Calu3 (cell line): ENCODE measurements at places on chromosomes 1 and 21. TPM values are rescaled to one million over a fixed set of nuclear protein-coding genes. Genes with fewer than 3 reads are reported as not detected.
A peak's percentile ranks its signal among the peaks of the same experiment; 100 is the strongest.

DNA sequence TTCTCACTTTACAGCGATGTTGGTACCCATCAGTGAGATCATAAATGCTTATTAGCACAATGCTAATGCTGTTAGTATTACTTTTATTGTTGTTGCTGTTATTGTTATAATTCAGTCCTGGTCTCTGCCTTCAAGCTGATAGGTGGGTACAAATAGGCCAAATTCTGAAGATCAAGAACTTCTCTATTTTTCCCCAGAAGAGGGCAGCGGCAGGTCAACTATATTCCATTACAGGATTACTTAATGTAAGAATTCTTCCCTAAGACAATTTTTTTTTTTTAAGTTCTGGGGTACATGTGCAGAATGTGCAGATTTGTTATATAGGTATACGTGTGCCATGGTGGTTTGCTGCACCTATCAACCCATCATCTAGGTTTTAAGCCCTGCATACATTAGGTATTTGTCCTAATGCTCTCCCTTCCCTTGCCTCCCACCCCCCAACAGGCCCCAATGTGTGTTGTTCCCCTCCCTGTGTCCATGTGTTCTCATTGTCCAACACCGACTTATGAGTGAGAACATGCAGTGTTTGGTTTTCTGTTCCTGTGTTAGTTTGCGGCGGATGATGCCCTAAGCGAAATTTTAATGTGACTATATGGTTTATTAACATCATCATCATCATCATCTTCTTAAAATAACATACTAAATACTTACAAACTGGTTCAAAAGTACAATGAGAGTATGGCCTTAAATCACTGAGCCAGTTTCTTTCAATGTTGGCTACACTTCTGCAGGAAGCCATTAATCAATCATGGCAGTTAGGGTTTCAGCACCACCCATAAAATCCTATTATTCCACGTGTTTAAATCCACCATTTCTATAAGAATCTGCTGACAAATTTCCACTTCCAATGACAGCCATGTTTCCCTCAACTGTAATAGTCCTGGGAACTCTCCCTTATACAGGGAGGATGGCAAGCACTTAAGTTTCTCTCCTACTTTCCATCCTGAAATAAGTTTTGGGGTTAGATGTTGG is 19.2 kb downstream of the SLC19A2 start:
- H3K4me3 ChIP-seq: no peak overlapping the region
- DNase-seq: peak; percentile 56
- peaks cover 2% of the 10 kb centered on the region for H3K4me1 ChIP-seq
- H3K27me3 ChIP-seq: no peaks in the 10 kb centered on the region
- H3K27ac ChIP-seq: no peak overlapping the region

The ANGPTL1 gene
- 0.35 and 0.59 TPM in 2 replicates for total RNA-seq

DNA sequence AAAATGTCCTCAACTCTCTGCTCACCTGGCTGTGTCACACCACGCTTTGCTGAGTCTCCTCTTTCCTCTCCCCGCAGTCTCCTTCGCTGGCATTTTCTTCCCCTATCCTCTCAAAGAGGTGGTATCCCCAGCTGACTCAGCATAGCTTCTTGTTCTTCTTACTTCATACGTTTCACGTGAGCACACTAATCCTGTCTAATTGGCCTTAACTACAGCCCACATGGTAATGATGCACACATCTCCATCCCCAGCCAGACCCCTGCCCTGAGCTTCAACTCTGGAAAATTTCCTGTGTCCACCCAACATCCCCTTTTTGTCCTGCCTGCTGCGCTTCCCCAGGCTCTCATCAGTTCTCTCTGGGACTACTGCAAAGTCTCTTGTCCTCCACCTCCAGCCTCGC is 169.8 kb downstream of the TTLL7 start:
- H3K27ac ChIP-seq: no peak overlapping the region
- no peaks in the 10 kb centered on the region for H3K4me1 ChIP-seq
- DNase-seq: no peak
- H3K4me3 ChIP-seq: no peak overlapping the region

DNA sequence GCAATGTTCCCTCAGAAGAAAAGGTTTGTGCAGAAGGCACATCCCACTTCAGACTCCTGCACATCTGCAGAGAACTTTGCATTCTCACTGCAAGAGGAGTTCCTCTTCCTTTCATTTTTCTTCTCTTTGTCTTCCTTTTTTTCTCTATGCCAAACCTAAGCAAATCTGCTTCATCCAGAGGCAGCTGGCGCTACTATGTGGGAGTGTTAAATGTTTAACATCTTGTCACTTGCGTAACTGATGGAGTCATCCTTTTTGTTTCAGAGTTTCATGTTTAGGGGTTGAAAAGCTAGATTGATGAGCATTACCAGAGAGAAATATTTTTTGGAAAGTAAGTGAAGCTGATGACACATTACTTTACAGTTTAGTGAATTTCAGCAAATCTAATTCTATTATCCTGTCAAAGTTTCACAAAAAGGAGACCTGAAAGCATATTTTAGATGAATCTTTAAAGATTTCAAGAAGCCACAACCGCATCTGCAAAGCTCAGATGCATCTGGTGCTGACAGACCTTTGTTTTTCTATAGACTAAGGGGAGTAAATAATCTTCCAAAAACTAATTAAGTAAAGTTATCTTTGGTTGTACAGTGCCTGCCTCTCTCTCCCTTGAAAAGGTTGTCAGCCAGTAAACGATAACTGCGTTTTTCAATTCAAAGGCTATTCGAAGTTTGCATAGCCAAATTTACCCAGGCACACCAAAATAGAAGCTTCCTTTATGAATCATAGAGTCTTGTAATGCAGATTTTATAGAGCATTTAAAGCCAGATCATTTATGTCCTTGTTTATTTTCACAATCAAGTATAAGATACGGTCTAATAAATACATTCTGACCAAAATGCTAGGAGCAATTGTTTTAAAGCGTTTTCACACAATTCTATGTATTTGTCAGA is 1.2 kb upstream of the LRRC53 start:
- no peak overlapping the region for H3K4me3 ChIP-seq
- no peaks in the 10 kb centered on the region for H3K36me3 ChIP-seq
- H3K27me3 ChIP-seq: no peaks in the 10 kb centered on the region

- no peak overlapping the region for H3K4me3 ChIP-seq
- DNase-seq: no peak
- no peak overlapping the region for H3K27ac ChIP-seq
- H3K4me1 ChIP-seq: no peaks in the 10 kb centered on the region
These were observed 7.6 kb upstream of the IFNAR1 start for GRCh38 chr21:33317145-33317544.

DNA sequence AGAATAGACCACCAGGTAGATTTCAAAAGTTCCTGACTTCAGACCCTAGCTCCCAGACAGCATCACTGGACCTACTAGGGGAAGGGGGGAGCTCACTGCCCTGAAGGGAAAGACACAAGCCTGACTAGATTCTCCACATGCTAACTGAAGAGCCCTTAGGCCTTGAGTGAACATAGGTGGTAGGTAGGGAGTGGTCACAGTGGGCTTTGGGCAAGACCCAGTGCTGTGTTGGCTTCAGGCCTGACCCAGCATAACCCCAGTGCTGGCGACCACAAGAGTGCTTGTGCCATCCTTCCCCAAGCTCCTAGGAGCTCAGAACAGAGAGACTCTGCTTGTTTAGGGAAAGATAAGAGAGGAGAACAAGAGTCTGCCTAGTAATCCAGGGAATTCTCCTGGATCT is 51.1 kb upstream of the ACADM start:
- H3K4me1 ChIP-seq: no peaks in the 10 kb centered on the region
- H3K27me3 ChIP-seq: no peaks in the 10 kb centered on the region
- no peak overlapping the region for H3K27ac ChIP-seq
- no peaks in the 10 kb centered on the region for H3K36me3 ChIP-seq
- DNase-seq: no peak

The TDRD10 gene
- not detected in 2 replicates for total RNA-seq

DNA sequence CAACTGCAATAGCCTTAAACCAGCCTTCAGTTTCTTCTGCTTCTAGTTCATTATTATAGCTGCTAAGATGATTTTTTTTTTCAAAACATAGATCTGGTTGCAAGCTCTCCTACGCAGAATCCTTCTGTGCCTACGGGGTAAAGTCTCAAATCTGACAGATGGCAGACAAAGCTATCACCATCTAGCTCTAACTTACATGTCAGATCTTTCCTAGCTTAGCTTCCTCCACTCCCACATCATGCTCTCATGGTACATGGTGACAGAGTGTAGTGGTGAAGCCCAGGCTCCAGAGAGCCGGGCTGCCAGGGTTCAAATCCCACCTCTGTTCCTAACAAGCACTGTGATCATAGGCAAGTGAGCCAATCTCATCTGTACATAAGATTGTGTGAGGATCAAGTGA is 24.2 kb upstream of the GUCA2B start:
- H3K27me3 ChIP-seq: peaks cover 57% of the 10 kb centered on the region
- no peak for DNase-seq
- no peaks in the 10 kb centered on the region for H3K36me3 ChIP-seq
- no peak overlapping the region for H3K4me3 ChIP-seq
- no peak overlapping the region for H3K27ac ChIP-seq

DNA sequence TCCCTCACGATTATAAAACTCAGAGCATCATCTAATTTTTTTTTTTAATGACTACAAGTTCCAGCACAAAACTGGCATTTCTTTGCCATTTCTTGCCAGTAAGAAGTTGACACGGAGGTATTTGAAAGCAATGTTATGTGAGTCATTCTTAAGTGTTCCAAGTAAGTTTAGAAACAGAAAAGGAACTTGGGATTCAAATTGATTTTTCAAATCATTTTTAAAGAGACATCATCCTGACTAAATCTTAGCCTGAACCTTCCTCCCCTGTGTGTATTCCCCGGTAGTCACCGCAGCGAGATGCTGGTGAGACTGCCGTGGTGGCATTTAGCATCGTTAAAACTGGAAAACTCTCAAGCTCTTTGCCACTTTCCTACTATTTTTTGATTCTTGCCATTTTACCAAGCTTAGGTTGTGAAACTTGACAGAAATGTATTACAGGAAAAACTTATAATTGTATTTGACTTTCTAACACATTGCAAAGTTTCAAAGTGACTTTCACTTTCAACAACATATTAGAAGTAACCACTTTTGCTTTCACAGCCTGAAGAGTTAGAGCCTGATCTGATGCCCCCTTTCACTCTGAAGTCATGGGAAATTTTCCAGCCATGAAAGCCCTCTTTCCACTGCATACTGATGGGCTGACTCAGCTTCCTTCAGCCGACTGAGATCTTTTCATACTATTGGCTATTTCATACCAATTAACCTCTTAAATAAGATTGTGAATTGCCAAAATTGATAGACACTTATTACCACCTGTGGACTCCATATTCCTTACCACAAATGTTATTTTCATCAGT is 61.4 kb downstream of the OLFML2B start:
- H3K4me3 ChIP-seq: peak overlapping the region; percentile 47
- no peaks in the 10 kb centered on the region for H3K27me3 ChIP-seq
- peaks cover 17% of the 10 kb centered on the region for H3K4me1 ChIP-seq
- peak; percentile 8 for DNase-seq

DNA sequence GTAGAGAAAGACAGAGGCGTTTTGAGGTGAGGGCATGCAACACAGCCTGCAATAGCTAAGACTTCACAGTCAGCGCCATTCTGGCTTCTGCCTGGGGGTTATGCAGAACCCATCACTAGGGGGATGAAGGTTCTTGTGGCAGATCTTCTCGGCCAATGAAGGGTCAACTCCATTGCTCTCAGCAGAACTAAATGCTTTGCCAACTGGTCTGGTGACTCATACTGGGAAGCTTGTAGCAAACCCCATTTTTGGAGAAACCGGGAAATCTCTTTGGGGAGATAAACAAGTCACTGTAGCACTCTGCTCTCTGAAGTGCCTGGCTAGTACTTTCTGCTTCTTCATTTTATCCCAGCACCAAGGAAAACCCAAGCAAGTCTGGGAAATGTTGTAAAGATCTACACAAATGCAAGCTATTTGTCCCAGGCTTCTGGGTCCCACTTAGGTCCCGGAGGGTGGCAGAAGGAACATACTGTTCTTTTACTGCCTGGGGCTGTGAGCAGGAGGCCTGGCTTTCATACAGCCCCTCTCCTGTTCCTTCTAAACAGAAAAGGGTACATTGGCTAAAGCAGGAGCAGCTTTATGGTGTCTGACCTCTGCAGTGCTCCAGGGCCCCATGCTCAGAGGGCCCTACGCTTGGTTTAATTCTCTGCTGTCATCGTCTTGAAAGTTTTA is 28.8 kb downstream of the SHISA4 start:
- peak; percentile 35 for DNase-seq
- no peaks in the 10 kb centered on the region for H3K36me3 ChIP-seq
- H3K4me1 ChIP-seq: peaks cover 26% of the 10 kb centered on the region
- H3K27me3 ChIP-seq: peaks cover 22% of the 10 kb centered on the region

GRCh38 chr1:230254265-230254664 is 171.9 kb downstream of the PGBD5 start:
- no peak for DNase-seq
- no peaks in the 10 kb centered on the region for H3K4me1 ChIP-seq
- no peaks in the 10 kb centered on the region for H3K27me3 ChIP-seq

The RAD54L gene
- 22.5 and 25.2 TPM in 2 replicates for total RNA-seq

The SH2D1B gene
- total RNA-seq: not detected in 2 replicates

The CAMSAP2 gene
- total RNA-seq: 27.6 and 30.3 TPM in 2 replicates

The SYCP1 gene
- total RNA-seq: not detected in 2 replicates

DNA sequence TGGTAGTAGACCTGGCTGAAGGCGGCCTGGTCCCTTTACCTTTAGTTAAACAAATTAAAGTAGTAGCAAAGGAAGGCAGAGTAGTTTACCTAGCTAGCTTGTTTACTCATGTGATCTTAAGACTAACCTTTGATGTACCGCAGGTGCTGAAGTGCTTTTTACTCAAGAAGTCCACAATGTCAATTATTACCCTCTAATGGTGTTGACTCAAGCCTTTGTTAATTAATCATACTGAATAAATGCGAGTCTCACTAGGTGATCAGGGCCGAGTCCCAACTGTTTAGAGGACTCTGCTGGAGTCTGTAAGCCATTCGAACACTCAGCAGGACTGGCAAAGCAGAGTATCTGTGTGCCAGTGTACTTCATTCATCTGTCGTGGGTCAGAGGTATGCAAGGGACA is 381.1 kb upstream of the NCAM2 start:
- DNase-seq: no peak
- H3K27ac ChIP-seq: no peak overlapping the region
- H3K27me3 ChIP-seq: no peaks in the 10 kb centered on the region
- H3K36me3 ChIP-seq: no peaks in the 10 kb centered on the region
- no peaks in the 10 kb centered on the region for H3K4me1 ChIP-seq

The CCDC190 gene
- not detected in 2 replicates for total RNA-seq
